Stimulated activated CD8-positive, alpha-beta memory T cell treated with anti-CD3 and anti-CD28 coated beads, Interleukin-2, amount 100 ng/mL, for 1 hour (primary cell): ENCODE measurements at places on chromosomes 13 and 19.

DNA sequence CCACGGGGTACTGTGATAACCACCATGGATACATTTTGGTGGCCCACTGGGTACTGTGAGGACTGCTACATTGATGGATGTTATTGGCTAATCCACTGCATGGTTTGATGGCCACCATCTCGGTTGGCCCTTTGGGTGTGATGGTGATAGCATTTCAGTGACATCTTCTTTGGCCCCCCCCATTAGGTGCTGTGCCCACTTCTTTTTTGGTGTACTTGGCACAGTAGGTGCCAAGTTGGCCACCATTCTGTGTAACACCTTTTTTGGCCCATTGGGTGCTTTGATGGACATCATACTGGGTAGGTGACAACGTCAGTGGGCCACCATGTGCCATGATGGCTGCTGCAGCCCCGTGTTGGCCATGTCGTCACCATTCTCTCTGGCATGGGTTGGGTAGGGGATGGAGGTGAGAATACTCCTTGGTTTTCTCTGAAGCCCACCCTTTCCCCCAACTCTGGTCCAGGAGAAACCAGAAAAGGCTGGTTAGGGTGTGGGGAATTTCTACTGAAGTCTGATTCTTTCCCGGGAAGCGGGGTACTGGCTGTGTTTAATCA lies 9.2 kb downstream of the FOXA3 start:
- no peak for DNase-seq

DNA sequence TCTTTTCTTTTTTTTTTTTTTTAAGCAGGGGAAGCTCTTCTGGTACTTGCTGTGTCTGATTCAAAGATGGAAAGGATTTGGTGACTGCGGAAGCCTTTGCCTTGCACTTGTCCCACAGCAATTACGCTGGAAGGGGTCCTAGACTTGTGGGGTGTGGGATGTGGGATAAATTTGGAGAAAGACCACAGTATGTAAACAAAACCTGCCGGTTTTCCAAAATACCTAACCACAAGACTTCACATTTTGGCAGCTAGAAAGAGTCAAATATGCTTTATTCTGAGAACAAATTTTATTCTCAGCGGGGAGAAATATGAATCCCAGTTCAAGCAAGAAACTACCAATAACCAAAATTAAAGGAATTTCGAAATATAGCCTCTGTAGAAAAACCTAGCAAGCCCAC lies 176.5 kb downstream of the SPRY2 start:
- DNase-seq, result no peak

- no peak for DNase-seq
Measured at GRCh38 chr19:3765121-3765520, 2.6 kb downstream of the MRPL54 start.

DNA sequence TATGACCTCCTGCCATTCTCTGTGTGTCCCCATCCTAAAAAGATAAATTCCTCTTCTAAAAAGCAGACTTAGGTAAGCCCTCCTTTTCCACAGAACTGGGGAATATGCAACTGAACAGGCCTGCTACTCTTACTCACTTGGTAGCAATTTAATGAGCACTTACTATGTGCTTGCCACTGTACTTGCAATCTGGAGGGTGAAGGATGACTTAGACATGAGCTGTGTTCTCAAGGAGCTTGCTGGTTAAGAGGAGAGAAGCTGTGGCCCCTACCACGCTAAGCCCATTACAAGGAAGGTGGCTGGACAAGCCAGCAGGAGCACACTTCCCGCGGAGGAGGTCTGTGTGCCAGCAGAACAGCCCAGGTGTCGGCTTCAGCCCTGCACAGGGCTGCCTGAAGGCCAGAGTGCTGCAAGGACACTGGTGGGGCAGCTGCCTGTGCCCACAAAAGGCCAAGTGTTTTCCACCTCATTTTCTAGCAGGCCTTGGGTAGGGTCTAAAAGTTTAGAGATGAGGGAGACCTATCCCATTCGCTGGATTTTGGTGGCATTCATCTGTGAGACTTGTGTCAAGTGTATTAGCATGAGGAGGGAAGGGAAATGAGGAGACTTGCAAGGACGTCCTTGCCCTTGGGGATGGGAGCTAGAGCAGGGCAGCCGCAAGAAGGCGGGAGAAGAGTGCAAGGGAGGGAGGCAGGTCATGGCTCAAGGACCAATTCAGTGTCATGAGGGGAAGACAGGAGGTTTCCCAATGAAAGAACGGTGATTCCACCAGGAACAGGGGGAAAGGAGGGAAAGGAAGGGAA lies 52.0 kb downstream of the COL4A1 start:
- DNase-seq, result no peak

GRCh38 chr19:49952906-49953305 lies 8.1 kb downstream of the SIGLEC11 start:
- DNase-seq, result no peak

DNA sequence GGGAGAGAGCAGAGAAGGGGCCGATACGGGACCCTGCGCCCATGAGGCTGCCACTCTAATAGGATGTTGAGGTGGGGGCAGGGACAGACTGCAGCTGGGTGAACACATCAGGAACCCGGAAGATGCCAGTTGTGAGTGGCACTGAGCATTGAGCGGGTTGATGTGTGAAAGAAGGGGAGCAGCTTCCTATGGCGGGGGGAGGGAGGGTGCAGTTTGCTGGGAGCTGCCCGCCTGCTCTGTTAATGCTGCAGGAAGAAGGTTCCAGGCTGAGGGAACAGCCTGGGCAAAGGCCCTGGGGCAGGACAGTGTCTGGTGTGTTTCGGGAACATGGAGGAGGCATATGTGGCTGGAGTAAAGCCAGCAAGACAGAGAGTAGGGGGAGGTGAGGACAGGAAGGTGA lies 29.8 kb downstream of the DNM2 start:
- DNase-seq, result no peak

GRCh38 chr19:34375598-34375997 lies 10.6 kb downstream of the GPI start:
- no peak for DNase-seq

GRCh38 chr19:8208922-8209461 lies at the start of gene CERS4:
TSS of gene CERS4 (plus strand) at chr19:8209370. CDS start at chr19:8251077, 41,707 bp downstream.
- peak; percentile 62 for DNase-seq

DNA sequence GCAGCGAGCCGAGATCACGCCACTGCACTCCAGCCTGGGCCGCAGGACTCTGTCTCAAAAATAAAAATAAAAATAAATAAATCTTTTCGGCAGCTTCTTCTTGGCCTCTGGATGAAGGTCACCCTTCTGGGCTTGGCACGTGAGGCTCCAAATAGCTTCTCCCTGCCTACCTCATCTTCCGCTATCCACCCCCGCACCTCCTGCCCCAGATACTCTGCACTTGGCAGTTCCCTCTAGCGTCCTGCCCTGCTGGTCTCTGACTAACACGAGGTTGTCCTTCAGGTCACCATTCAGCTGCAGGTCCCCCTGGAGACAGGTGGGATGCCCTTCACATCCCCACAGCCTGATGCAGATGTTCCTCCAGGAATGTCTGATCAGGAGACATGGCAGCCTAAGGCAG lies 8.5 kb upstream of the CCL25 start:
- DNase-seq, result no peak

DNA sequence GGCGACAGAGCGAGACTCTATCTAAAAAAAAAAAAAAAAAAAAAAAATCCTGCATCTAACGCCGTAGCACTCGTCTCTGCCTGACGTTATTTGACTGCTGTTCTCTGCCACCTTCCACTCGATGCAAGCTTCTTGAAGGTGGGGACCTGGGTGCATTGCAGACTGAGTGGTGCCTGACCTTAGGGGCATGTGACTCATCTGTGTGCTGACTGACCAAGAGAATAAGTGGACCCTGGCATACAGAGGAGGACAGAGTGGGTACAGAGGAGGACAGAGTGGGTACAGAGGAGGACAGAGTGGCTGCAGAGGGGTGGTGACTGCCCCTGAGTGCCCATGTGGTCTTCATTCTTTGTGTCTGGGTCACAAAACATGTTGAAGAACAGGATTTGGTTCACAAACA lies 7.6 kb downstream of the WTIP start:
- no peak for DNase-seq

DNA sequence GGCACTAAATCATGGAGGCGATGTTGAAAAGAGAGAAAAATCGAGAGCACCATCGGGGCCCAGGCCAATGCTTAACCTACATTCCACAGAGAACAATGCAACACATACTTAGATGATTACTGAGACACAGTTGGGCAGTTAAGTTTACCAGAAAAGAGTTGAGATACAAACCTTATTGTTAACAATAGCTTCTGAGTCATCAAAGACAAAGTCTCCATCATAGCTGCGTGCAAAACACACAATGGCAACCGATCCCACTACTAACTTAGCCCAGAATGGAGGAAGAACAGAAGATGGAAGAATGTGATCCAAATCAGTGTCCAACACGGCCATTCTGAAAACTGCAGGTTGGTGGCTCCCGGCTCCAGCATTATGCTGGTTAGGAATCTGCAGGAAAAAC lies 6.2 kb downstream of the TMTC4 start:
- no peak for DNase-seq

- DNase-seq, result no peak
Measured at GRCh38 chr13:105679838-105680237, 855.6 kb downstream of the EFNB2 start.

- DNase-seq, result peak; percentile 33
Measured at GRCh38 chr19:1650650-1651567, 1.5 kb downstream of the TCF3 start.

- no peak for DNase-seq
Measured at GRCh38 chr13:43221611-43222010, 198.2 kb downstream of the DNAJC15 start.
